Epithelial cell of esophagus (primary cell): ENCODE measurements at places on chromosomes 4 and X.

DNA sequence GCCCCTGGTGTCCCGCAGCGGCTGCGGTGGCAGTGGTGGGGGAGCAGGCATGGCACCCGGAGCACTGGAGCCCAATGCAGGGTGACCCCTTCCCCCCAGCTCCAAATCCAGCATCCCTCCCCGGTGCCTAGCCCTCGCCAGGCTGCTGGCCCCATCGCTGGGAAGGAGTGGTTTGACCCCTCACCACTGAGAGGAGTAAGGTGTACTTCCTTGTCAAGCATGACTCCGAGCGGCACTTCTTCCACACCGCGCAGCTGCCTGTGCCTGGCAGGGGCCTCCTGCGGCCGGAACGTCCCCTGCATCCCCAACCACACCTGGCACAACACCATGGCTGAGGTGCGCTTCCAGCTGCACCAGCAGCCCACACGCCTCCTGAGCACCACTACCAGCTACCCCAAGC lies 27.0 kb downstream of the LRPAP1 start:
- no peak for DNase-seq

DNA sequence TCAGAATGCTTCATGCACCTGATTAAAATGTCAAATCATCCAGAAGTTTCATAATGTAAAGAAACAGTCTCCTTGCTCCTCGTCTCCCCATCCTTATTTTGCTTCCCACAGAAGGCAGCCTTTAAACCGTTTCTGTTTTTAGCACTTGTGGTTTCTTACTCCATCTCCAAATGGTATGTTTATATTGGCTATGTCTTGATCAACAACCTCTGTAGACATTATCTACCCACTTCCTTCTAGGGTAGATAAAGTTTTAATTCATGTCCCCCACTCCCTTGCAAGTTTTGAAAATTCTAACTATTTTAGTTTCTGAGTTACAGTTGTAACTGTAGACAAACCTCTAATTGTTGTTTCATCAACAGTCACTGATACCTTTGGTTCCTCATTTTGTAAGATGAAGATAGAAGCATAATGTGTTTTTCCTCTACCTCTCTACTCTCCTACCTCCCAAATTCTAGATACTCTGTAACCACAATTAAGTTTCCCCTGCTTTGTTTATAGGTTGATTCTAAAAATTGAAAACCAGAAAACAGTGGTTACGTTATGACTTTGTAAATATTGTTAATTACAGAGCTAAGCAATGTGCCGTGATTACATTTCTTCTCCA lies 291.7 kb upstream of the GATB start:
- no peak for DNase-seq

DNA sequence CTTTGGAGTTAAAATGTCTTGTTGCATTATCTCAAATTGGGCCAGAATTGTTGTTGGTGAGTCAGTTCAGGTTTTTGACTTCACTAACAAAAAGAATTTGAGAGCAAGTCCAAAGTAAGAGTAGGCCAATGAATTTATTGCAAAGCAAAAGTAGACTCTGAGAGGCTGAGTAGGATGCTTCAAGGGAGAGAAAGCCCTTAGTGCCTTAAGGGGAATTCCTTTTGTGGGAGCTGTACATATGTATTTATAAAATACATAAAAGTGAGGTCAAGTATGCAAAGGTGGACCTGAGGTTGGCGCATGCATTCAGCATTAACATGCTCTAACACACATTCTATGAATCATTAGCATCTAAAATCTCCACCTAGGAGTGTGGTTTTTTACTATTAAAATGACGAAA lies 565.4 kb downstream of the GRXCR1 start:
- DNase-seq: peak; percentile 94

DNA sequence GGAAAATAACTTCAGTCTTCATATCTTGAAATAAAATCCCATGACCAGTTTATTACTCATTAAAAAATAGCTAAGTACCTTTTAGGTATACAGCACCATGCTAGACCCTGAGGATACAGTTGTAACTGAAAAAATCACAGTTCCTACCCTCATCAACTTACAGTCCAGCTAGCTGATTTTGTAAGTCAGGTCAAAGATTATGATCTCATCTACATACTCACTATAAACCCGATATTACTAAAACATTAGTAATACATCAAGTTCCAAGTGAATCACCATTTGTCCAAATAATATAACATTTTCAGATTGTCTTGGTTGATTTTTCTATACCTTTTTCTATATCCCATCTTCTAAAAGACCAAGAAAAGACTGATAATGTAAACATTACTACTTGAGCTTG lies 333.9 kb downstream of the INPP4B start:
- DNase-seq: peak; percentile 53

DNA sequence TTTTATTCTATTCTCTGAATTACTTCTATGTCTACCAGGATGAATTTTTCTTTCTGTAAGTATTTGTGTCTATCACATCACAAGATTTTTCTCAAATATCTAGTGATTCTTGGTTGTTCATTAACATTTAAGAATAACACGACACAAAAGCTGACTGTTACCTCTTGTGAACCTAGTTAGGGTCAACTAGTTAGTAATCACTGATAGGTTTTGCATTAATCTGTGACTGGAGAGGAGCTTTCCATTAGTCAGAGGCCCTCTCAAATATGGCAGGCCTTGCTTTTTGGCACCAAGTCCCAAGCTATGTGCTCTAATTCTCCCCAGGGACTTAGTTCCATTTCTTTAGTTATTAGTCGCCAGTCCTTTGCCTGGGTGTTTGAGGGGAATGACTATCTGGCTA lies 259.2 kb downstream of the CFAP299 start:
- DNase-seq: no peak

GRCh38 chr4:120198411-120198810 lies 131.8 kb upstream of the MAD2L1 start:
- DNase-seq: peak; percentile 27

GRCh38 chrX:37817579-37817978 lies 29.8 kb downstream of the DYNLT3 start:
- no peak for DNase-seq
